CD8-positive, alpha-beta memory T cell (primary cell): ENCODE measurements at places on chromosomes 4 and X.

DNA sequence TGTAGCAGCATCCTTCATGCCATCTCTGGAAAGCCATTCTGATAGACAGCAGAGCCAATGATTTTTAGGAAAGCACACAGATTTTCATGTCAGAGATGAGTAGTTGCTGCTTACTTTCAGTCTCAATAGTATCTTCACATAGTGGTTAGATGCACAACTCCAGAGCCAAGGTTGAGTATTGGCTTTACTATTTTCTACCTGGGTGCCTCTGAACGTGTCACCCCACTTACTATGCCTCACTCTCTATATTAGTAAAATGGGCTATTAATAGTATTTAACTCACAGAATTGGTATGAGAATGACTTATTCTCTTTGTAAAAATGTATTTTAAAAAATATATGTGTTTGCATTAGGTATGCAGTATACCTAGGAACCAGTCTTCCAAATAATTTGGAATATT lies 108.8 kb upstream of the STIM2 start:
- no peak for DNase-seq

- DNase-seq, result no peak
These were observed 95.4 kb downstream of the NKX6-1 start for GRCh38 chr4:84403656-84404055.

GRCh38 chr4:52788806-52789205 lies 37.6 kb upstream of the ERVMER34-1 start:
- DNase-seq, result no peak

DNA sequence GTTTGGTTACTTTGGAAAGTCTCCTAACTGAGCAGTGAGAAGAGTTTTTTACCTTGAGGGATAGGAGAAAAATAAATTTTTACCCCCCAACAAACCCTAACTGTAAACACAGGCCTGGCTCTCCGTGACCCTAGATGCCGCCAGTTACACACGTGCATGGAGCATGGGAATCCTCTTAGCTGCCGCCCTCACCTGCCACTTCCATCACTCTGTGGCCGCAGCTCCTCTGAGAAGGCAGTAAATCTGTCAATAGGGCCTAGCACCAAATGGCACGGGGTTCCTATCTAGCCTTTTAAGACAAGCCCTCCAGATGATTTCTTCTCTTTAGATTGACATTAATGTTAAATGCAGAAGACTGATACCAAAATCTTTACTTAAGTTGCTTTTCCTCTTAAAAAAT lies 330.3 kb upstream of the FAM241A start:
- DNase-seq, result no peak

- no peak for DNase-seq
These were observed 269.9 kb downstream of the OPHN1 start for GRCh38 chrX:68163441-68163840.

DNA sequence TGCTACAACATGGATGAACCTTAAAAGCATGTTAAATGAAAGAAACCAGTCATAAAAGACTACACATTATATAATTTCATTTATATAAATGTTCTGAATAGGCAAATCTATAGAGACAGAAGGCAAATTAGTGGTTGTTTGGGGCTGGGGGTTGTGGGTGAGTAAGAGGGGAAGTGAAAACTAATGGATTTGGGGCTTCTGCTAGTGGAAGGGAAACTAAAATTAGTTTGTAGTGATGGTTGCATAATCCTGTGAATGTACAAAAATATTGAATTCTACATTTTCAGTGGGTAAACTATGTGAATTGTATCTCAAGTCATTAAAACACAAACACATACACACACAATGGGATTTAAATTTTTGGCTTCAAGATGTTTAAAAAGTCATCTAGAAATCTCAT lies 25.4 kb upstream of the LIMCH1 start:
- no peak for DNase-seq

DNA sequence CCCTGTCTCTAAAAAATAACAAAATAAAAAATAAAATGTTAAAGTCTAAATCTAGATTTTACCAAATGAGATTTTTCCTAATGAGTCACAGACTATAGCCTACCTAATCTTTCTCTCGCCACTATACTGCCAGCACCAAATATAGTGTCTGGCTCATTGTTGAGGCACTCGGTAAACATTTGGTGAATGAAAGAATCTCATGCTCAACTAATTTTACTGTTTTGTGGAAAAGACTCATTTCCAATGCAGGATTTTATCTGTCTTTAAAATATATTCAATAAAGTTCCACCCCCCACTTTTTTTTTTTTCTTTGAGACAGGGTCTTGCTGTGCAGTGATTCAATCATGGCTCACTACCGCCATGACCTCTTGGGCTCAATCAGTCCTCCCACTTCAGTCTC lies 71.5 kb downstream of the PLS3 start:
- DNase-seq, result no peak

DNA sequence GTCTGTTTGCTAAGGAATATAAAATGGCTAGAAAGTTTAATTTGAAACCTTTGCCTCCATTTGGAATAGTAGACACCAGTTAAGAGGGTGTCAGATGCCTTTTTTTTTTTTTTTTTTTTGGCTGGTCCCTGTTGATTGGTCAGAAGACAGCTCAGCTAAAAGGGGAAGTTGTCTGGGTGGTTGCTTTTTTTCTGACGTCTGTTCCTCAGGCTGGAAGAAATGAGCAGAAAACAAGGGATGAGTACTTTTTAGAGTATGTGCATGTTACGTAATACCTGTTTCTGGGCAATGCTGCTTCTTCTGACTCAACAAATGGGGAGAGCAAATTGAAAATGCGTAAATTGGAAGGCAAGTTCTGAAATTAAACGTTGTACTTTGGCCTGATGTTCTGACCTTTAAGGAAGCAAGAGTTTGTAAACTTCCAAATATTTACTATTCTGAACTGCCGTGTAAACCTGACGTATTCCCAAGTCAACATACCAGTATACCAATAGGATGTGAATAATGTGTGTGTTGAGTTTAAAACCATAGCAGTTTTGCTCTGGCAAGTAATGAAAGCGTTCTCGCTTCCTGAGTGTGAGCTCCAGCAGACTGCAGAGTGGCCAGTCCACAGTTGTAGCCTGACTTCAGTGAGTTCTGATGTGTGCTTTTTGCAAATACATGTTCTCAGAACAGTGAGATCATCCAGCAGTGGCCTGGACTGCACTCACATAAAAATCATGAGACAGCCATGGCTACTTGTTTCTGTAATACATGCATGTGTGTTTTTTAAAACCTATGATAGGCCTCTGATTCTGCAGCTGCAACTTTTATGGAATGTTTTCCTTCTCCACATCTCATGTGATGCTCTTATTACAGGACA lies 1.7 kb downstream of the SAT1 start:
- DNase-seq, result no peak

DNA sequence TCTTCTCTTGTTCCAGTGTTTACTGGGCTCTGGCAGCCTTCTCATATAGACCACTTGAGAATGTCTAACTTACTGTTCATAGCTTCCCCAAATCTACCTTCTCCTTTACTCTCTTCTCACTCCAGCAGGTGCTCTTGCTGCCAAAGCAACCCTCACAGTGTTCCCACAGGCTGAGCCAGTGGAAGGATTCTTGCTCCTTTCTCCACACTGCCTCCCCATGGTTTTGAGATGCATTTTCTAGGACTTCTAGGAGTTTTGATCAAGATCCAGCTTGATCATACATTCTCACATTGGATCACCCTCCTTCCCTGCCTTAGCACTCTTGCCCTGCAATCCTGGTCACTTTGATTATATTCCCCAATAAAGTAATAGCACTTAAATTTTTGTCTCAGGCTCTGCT lies 230.8 kb downstream of the TMEM47 start:
- no peak for DNase-seq

GRCh38 chrX:69031971-69032391 lies 133.3 kb downstream of the PJA1 start:
- DNase-seq, result no peak
